Effector CD4-positive, alpha-beta T cell (primary cell): ENCODE measurements at places on chromosomes 3 and 15.

- no peak for DNase-seq
Observed at GRCh38 chr3:188360364-188360881, 206.5 kb downstream of the LPP start.

GRCh38 chr15:87736401-87736800, 520.1 kb downstream of the NTRK3 start:
- DNase-seq: no peak

GRCh38 chr15:56248311-56248992, 4.8 kb upstream of the RFX7 start:
- no peak for DNase-seq

- no peak for DNase-seq
Observed at GRCh38 chr3:172365028-172365567, 83.2 kb downstream of the GHSR start.

DNA sequence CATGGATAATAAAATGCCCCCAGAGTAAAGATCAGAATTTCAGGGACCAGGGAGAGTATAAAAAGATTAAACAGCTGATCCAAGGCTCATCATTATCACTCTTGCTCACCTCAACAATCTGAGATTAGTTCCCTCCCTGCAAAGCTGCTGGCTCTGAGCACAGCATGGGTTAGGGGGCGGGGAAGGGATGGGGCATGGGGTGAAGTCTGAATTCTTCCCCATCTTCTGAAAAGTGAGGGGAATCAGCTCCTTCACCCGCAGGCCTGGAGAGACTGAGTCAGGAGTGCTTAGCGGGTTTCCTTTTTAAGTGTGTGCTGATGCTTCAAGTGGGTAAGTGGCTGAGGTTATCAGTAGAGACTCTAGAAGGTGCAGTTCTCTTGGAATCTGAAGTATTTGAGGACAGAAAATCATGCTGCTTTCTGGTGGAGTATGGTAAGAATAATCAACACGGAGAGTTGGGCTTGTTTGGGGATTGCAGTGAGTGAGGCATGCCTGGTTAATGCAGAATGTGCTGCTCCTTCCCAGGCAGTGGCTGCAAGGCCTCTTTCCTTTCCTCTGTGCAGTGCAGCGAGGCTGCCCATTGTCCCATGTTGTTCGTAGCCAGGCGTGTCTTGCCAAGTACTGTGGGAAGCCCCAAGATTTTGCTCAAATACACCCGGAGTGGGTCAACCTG, 59.2 kb upstream of the TRAK1 start:
- DNase-seq: no peak

DNA sequence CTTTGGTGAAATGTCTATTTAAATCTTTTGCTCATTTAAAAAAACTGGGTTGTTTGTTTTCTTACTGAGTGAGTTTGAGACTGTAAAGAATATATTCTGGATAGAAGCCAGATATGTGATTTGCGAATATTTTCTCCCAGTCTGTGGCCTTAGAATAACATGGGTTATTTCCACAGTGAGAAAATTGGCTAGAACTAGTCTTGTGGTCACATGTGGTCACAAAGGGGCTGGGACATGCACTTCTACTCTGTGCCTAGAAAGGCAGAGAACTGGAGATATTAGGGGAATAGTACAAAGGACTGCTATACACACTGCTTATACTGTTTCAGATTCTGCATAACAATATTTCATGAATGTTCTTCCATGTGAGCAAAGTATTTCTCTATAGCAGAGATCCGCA, 79.9 kb upstream of the RGMA start:
- DNase-seq: no peak

GRCh38 chr3:141336672-141337522, 31.4 kb upstream of the ZBTB38 start:
- no peak for DNase-seq

GRCh38 chr3:117696851-117697407, 987.4 kb downstream of the TUSC7 start:
- no peak for DNase-seq

- DNase-seq: no peak
Observed at GRCh38 chr3:37862903-37863815, 1.5 kb downstream of the CTDSPL start.

DNA sequence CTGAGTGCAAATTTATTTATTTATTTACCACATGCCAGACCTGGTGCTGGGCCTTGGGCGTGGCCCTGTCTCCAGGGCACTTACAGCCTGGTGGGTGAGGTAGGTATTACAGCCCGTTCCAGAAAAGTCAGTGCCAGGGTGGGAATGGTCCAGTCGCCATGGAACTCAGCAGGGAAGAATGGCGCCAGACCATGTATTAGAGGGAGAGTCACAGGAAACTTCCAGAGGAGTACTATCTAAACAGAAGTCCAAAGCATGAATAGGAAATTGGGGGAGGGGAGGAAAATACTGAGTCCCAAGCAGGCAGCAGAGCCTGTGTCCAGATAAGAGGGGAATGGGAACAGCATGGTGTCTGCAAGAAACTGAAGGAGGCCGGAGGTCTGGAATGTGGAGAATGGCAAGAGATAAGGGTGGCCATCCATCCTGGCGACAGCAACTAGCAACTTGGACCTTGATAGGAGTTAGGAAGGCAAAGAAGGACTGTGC, 27.0 kb downstream of the SH3BP5 start:
- DNase-seq: no peak

DNA sequence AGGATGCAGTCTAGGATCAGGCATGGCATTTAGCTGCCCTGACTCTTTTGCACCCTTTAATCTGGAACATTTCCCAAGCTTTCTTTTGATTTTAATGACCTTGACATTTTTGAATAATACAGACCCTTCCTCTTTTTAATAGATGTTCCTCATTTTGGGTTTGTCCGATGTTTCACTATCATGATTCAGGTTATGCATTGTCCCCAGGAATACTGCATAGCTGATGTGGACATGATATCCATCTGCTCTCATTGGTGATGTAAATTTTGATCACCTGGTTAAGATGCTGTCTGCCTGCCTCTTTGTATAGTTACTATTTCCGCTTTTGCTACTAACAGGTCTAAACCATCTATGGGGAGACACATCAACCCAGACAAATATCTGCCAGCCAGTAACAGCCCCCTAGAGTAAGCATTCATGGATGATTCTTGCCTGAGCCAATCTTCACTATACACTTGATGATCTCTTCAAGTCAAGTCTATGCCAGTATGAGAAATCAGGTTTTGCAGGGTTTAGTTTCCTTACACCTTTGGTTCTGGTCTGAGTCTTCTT, 50.6 kb upstream of the ULK4 start:
- no peak for DNase-seq

- no peak for DNase-seq
Observed at GRCh38 chr3:4520033-4520816, 27.1 kb downstream of the ITPR1 start.

DNA sequence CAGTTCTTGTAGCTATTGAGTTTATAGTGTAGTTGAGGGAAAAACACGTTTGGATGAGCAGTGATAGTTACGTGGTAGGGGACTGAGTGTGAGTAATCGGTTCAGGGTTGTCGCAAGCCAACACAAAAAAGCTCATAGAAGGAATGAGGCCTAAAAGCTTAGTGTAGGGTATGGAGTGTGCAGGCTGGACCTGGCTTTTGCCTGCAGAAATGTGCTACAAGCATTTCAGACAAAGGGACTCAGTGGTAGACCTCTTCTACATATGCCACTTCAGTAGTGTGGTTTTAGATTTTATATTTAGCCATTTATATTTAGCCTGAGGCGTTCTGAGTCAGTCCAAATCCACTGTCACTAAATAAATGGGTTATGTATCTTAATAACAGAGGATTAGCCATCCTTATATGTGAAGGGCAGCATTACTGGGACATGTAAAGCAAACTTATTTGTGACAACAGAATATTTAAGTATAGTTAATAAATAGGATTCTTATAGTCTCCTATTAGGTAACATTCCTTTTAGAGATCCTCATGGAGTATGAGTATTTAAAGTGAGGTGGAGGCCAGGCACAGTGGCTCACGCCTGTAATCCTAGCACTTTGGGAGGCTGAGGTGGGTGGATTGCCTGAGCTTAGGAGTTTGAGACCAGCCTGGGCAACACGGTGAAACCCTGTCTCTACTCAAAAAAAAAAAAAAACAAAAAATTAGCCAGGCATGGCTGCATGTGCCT, 21.8 kb downstream of the ATP2C1 start:
- DNase-seq: no peak

DNA sequence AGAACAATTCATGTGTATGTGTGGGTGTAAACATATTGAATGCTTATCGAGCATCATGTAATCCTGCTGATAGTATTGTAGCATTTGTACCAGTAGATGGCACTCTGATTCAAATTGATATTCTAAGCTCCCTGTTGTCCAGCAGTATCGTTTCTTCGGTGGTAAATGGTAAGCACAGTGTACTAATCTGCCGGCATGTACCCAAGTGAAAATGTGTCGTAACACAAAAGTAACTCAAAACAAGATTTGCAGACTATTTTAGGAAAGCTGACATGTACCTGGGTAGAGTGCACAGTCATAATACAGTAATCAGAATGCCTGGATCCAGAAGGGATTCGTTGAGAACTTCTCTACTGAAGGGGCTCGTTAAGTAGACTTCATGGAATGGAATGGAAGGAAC, 31.7 kb upstream of the MNS1 start:
- no peak for DNase-seq

DNA sequence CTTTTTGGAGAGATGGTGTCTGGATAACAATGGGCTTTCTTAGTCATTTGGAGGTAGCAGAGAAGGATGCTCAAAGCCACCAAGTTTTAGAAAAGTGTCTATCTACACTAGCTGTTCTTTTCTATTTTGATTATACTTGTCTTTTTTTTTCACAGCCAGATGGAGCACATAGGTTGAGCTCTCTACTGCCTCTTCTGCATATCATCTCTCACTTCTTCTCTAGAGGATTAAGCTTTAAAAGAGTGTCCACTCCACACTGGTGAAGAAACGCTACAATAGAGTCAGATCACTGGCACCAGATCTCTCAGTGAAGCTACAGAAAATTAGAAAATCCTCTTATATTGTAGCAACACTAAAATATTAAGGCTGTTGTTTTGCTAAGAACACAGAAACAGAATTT, 145.3 kb upstream of the MBNL1 start:
- DNase-seq: no peak

GRCh38 chr3:111862415-111862814, 3.4 kb downstream of the PHLDB2 start:
- DNase-seq: no peak

DNA sequence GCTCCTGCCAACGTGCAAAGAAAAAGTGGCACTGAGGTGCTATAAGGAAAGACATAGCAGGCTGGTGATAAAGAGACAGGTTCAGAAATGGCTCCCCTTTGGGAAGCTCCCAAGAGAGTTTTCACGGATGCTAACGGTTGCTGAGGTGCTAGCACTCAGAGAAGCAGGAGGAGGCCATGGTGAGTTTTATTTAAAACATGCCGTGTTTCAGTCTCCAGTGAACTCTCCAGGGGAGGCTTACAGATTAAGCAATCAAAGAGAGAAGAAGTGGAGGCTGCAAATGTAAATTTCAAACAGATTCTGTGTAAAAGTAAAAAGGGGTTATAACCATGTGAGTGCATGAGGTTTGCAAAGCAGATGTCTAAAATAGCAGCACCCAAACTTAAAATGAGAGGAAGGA, 346.2 kb downstream of the NTRK3 start:
- DNase-seq: no peak

DNA sequence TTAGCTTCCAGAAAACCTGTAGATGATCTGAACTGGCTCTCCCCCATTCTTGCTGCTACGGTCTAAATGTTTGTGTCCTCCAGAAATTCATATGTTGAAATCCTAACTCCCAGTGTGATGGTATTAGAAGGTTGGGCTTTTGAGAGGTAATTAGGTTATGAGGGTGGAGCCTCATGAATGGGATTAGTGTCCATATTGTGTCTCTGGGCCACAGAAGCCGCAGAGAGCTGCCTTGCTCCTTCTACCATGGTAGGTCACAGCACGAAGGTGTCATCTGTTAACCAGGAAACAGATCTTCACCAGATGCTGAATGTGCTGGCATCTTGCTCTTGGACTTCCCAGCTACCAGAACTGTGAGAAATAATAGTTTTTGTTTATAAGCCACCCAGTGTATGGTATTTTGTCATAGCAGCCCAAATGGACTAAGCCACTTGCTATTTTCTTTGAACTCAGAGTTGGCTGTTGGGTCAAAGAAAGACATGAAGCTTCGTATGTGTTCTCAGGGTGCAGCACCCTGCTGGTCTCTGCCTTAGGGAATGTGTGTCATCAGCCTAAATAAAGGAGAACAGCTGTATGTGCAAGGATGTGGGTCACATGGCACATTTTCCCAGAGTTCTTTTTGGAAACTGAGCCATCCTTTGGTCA, 317.5 kb upstream of the SLCO3A1 start:
- DNase-seq: no peak

DNA sequence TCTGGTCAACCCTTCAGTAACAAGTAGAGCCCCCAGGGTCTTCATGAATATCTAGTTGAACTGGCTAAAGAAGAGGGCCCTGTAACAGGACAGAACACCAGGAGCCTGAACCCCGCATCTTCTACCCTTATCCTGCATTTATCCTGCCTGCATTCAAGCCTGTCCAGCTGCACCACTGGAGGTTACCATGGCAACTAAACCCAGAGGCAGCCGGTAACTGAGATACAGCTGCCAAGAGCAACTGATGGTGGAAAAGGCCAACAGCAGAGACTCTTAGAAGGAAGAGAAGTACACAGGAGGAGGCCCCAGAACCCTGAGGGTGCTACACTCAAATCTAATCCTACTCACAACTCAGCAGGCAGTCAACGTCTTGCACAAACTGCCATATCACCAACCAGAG, 3.7 kb upstream of the PRKAR2A start:
- no peak for DNase-seq

DNA sequence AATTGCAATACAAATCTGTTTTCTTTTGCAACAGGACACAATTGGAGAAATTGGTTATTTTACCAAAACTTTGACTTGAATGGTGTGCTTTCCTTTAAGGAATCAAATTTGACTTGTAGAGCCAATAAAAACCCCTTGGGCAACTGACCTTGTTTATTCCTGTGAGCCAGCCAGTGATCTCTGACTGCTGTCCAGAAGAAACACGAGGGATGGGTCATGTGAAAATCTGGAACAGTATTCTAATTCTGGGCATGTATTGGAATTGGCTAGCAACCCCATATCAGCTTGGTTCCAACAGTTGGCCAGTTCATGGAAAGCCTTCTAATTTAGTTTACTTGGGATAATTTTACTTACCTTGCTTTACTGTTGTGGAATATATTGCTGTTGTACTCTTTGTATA, 19.1 kb upstream of the HHATL start:
- no peak for DNase-seq

DNA sequence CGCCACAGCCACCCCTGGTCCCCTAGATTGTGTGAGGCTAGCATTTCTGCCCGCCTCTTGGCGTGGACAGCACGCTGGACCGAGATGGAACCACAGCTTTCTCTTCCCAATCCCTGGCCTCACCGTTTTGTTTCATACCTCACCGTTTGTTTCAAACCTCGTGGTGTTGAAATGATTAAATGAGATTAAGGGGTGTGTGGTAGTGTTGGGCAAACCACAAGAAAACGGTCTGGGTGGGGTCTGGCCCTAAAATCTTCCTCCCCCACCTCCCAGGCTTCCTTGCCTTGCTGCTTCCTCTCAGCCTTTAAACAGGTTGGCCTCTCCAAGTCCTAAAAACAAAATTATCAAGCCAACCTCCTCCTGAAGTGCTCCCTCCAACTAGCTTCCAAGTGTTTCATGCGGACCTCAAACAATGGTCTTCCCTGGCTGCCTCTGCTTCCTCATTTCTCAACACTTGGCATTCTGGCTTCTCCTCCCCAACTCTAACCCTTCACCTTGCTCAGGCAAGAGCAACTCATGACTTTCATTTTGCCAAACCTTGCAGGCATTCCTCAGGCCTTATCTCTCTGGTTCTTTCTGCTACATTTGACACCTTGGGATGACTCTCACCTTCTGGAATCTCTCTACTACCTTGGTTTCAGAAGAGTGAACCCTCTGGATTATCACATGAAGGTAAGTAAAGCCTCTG, 1.4 kb upstream of the ATP13A3 start:
- DNase-seq: no peak

GRCh38 chr3:126450744-126451143, 24.9 kb downstream of the ZXDC start:
- DNase-seq: no peak
